ENCODE measurements at places on chromosomes 3 and 15.

GRCh38 chr15:43868406-43868805 lies 41.6 kb downstream of the WDR76 start:
- no peak for DNase-seq

DNA sequence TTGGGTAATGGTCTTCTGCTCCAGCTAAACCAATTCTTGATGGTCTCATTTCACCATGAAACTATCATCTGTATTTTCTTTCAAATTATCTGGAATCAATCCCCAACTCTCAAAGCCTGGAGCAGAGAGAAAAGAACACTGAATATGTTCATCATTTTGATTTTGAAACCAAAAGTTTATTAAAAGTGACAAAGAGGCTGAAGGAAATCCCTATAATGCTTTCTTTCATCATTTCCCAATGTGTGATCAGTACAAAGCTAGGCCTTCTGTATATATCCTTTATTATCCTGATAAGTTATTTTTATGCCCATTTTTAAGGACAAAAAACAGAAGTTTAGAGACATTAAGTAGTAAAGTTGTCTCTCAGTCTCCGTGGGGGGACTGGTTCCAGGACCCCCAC lies 50.1 kb upstream of the MBNL1 start:
- no peak for DNase-seq

- DNase-seq, result no peak
Observed at GRCh38 chr3:179299999-179300613, 22.7 kb upstream of the ZNF639 start.

DNA sequence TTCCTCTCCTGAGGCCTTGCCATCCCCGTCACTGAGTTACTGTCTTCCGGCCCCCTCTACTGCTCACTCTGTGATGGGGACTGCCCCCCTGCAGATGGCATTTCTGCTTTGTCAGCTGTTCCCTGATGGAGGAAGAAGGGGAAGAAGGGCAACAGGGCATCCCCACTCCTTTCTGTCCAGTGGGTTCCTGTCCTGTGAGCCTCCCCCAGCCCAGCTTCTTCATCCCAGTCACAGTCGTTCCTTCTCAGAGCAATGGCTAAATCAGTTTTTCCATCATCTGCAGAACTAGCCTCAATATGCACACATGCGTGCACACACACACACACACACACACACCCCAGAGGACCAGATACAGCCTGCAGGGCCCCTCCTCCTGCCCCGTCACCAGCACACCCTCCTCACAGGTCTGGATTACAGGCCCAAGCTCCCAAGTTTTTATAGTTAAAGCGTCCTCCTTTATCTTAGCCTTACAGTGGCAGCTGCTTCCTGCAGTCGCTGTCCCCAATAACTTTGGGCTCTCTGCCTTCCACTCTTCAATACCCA lies 21.4 kb downstream of the ALDH1L1 start:
- DNase-seq, result no peak

- no peak for DNase-seq
Observed at GRCh38 chr3:99970198-99970597, 144.1 kb downstream of the FILIP1L start.

DNA sequence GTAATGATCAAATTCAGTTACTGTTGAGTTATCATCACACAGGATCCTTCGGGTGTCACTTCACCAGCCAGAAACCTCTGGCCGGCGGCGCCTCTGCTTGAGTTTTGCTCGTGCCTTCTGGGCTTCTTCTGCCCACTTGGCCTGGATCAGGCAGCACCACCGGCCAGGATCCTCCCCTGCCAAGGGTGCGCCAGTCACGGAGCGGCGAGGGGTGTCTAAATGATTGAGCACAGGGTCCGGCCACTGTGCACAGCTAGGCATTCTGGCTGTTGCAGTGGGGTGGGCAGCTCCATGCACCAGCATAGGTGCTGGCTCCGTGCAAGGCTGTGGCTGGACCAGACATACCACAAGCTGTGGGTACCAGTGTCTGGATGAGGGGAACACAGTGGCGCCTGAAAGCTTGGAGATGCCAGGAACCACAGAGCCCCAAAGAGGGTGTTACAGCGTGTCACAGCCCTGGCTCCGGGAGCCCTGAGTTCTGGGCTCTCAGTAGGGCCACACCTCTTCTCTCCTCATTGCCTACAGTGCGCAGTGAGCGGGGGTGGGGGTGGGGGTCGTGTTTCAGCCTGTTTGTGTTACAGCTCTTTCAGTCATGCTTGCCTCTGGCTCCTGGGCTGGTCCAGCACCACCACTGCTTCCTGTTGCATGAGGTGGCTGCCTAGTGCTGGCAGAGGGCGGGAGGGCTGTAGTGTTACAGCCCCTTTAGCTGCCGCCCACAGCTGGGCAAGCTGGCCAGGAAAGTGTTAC lies 169.4 kb downstream of the FNDC3B start:
- DNase-seq, result no peak

DNA sequence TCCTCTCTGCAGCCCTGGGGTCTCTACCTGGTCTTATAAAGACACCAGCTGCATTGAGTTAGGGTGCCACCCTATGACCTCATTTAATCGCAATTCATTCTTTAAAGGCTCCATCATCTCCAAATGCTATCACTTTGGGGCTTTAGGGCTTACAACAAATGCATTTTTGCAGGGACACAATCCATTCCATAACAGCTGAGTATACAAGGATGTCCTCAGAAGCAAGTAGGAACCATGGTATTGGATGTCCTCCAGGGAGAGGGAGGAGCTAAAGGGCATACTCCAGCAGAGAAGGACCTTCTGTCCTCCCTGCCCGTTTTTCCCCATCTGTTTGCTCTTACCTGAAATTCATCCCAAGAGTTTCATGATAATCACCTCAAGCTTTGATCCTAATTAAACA lies 30.3 kb downstream of the UMPS start:
- no peak for DNase-seq

DNA sequence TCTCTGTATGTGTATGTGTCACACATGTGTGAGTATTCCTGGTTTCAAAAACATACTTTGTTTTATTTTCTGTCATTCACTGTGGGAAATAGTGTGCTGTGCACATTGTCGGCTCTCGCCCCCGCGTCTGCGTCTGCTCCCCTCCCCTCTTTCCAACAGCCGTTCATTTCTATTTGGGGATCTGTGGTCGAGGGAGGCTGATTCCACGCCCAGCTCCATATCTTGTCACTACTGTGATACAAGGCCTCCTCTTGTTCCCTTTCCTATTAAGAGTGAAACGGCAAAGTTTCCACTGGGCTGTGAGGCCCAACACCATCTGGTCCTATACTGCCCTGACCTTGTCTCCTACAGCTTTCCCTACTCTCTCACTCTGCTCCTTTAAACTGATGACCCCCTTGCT lies 172.5 kb upstream of the LRIG1 start:
- no peak for DNase-seq

- DNase-seq, result no peak
Observed at GRCh38 chr3:182738583-182739411, 54.5 kb upstream of the ATP11B start.

DNA sequence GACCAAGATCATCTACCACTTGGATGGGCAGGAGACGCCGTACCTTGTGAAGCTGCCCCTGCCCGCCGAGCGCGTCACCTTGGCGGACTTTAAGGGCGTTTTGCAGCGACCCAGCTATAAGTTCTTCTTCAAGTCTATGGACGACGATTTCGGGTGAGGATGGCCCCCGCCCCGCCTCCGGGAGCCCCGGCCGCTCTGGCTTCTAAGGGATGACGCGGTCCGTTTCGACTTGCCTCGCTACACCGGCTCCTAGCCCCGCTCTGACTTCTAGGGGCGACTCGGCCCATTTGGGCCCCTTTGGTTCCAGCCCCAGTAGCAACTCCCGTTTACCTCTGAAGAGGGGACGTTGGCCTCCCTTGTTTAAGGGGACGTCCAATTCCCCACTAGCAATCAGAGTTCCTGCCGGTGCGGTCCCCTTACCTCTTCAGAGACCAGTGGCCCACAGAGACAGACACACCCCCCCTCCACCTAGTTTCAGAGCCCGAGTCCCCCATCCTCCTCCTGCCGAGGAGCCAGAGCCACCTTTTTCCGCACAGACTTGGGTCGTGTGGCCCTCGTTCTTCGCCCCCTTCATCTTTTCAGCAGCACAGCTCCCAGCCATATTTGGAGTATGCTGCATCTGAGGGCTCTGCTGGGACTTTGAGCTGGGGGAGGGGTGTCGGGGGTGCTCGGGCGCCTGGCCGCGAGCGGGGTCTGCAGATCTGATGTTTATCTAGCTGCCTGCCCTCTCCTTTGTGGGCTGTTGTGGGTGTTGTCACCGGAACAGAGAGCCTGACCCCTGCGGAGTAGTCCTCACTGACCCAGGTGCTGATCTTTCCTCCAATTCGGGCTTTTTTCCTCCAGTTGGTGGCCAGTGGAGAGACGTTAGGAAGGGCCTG lies 706 bp downstream of the DVL3 start:
- DNase-seq, result peak; percentile 32

DNA sequence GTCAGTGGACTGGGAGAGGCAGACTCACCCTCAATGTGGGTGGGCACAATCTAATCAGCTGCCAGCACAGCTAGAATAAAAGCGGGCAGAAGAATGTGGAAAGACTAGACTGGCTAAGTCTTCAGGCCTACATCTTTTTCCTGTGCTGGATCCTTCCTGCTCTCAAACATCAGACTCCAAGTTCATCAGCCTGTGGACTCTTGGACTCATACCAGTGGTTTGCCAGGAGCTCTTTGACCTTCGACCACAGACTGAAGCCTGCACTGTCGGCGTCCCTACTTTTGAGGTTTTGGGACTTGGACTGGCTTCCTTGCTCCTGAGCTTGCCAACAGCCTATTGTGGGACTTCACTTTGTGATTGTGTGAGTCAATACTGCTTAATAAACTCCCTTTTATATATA lies 68.0 kb downstream of the CNTN3 start:
- no peak for DNase-seq

DNA sequence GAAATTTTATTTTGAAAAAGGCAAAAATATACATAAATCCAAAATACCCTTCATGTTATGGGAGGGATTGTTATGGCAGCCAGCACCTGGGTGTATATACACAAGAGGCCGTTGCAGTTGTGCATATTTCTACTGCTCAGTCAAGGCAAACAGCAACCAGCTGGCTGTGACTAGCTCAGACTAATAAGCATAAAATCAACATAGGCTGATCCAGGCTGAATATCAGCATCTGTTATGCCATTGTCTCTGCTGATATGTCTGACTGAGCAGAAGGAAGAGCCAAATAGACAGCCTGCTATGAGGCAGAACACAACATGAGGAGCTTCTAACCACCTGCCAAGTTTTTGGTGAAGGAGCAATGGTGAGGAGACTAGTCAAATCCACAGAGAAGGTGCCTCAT lies 457.5 kb upstream of the ALCAM start:
- no peak for DNase-seq

- DNase-seq, result no peak
Observed at GRCh38 chr15:29522373-29523276, 253.0 kb upstream of the NSMCE3 start.
